Endothelial cell (in vitro differentiated cells): ENCODE measurements at places on chromosomes 7 and 10. TPM values are rescaled to one million over a fixed set of nuclear protein-coding genes. Genes with fewer than 3 reads are reported as not detected.
A peak's percentile ranks its signal among the peaks of the same experiment; 100 is the strongest.

CFAP46 gene
- 0.95 TPM for total RNA-seq

CALHM3 gene
- total RNA-seq = not detected

FFAR4 gene
- total RNA-seq = not detected

C10orf53 gene
- total RNA-seq = not detected

LIPN gene
- not detected for total RNA-seq

TAC1 gene
- 9.1 TPM for total RNA-seq

EGFR gene
- 5.0 TPM for total RNA-seq

OTUD1 gene
- 11.9 TPM for total RNA-seq

DENND2A gene
- total RNA-seq = 41.0 TPM

OR9A2 gene
- not detected for total RNA-seq

COL13A1 gene
- 22.6 TPM for total RNA-seq

SNCG gene
- 52.9 TPM for total RNA-seq

AOC1 gene
- 0.41 TPM for total RNA-seq

DNA sequence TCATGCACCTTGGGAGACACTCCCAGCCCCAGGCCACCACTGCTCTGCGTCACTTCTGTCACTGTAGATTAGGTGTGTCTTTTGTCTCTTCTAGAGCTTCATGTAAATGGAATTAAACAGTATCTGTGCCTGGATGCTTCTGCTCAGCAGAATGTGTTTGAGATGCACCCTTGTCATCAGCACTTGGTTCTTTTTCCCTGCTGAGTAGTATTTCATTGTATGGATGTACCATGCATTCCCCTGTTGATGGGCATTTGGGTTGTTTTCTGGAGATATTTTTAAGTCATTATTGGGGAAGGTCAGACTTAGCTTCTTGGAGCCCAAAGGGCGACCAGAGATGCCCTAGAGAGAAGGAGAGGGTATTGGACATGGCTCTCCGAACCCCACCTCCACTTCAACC lies 124.3 kb upstream of the MACROH2A2 start:
- no peak for DNase-seq

GRCh38 chr10:63103971-63104409 lies 29.1 kb upstream of the NRBF2 start:
- no peak for DNase-seq

- no peak for DNase-seq
These were observed 510.0 kb downstream of the TNS3 start for GRCh38 chr7:47071866-47072265.

DNA sequence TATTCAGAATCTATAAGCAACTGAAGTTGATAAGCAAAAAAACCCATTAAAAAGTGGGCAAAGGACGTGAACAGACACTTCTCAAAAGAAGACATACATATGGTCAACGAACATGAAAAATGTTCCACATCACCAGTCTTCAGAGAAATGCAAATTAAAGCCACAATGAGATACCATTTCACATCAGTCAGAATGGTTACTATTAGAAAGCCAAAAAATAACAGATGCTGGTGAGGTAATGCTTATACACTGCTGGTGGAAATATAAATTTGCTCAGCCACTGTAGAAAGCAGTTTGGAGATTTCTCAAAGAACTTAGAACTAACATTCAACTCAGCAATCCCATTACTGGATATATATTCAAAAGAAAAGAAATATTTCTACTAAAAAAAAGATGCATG lies 332.8 kb upstream of the PLXDC2 start:
- DNase-seq = no peak

DNA sequence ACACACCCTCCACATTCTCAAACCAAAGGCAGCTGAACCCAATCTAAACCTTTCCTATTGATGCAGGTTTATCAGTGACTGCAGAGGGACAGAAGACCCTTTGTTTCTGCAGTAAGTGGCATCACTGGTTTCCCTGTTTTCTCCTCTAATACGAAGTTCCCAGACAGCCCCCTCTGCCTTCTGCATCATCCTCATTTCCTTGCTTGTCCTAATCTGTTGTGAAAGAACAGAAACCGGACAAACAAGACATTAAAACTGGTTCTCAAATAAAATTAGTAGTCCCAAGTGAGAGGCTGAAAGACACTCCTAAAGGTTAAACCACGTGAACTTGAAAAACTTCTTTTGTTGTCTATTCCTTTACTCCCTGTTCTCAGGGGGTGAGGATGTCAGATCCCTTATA lies 10.1 kb upstream of the ADRB1 start:
- DNase-seq = no peak

- DNase-seq = peak; percentile 70
These were observed 700.0 kb upstream of the PCDH15 start for GRCh38 chr10:55500931-55501559.

DNA sequence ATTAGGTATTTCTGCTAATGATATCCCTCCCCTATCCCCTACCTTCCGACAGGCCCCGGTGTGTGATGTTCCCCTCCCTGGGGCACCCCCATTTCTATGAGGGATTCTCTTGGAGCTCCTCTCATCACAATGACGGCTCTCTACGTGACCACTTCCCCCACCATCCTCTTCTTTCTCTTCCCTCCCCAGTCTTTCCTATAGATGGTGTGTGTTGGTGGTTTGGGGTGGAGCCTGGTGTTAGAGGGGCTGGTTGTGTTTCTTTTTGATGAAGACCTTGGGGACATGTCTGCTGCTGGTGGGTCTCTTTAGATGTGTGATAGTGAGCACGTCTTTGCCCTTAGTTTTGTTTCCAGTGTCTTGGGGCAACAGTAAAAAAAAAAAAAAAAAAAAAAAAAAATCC lies 28.6 kb downstream of the RPS24 start:
- no peak for DNase-seq

GRCh38 chr10:60978287-60979115 lies 34.5 kb upstream of the RHOBTB1 start:
- no peak for DNase-seq

DNA sequence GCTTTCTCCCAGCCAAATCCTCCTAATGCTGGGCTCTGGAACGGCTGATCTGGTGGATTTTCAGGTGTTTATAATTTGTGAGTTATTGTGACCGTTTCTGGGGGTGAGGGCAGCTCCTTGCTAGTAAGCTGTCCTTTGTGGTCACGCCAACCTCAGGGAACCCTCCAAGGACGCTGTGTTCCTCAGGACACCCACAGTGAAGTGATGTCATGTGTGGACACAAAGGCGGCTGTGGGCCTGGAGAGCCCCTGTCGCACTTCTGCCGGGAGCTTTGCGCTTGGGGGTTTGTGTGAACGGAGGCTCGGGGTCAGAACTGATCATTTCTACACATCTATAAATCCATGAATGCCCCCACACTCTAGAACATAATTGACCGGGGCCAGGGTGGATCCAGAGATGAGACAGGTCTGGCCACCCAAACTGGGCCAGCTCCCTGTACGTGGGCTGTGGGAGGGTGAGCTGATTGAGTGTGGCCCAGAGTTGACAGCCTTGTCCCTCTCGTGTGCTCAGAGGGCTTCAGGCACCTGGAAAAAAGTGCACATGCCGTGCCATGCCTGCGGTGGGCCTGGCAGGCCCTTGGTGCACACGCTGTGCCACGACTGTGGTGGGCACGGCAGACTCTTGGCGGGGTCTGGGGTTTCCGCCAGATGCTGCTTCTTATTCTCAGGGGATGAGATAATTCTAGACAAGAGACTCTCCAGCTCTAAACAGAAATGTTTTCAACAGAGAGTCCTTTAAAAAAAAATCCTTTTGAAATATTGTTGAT lies 130.2 kb downstream of the VIPR2 start:
- no peak for DNase-seq

- no peak for DNase-seq
These were observed 224.6 kb upstream of the NRP1 start for GRCh38 chr10:33559105-33559504.

- no peak for DNase-seq
These were observed 68.0 kb downstream of the DIP2C start for GRCh38 chr10:621513-621912.

- no peak for DNase-seq
These were observed 126.3 kb downstream of the CACNA2D1 start for GRCh38 chr7:82317257-82317721.

GRCh38 chr7:128793181-128793547 lies 1.4 kb downstream of the CCDC136 start:
- no peak for DNase-seq

DNA sequence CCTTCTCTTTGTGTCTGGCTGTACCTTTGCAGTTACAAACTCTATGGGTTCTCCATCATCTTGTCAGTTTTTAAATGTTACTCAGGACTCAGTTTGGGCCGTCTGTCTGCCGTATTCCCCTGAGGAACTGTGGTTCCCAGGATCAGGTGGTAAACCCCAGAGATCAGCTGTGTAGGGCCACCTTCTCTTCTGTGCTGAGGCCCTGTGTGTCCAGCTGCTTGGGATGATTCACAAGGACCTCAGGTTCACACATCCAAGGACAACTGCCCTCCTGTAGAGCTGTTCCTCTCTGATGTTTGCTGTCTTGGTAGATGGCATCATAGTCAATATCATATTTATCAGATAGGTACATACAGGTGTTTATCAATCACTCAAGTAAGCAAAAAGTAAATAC lies 24.5 kb downstream of the CUL1 start:
- no peak for DNase-seq

GRCh38 chr10:122020226-122020625 lies 31.3 kb downstream of the TACC2 start:
- DNase-seq = no peak

DNA sequence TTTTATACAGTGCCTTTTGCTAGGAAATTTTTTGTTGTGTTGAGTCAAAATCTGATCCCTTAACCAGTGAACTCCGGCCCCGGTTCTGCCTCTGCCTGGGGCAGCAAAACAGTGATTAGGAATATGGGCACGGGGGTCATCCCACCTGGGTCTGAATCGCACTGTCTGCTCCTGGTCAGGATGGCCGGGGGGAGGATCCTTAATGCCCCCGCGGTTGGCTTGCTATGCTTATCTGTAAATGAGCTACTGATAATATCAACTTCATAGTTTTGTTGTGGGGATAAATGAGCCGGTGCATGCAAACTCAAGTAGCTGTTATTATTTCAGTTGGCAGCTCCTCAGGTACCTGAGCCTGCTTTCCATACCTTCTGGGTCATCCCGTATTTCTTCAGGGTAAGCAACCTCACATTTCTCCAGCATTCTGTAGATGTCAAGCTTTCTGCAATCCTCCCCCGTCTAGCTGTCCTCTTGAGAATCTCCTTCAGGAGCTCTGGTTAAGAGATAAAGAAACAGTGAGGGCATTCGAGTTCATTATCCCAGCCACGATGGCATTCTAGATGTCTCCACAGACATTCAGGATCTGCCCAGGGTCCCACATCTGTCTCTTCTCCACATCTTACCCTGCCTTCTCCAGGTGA lies 592.2 kb downstream of the SDK1 start:
- no peak for DNase-seq

DNA sequence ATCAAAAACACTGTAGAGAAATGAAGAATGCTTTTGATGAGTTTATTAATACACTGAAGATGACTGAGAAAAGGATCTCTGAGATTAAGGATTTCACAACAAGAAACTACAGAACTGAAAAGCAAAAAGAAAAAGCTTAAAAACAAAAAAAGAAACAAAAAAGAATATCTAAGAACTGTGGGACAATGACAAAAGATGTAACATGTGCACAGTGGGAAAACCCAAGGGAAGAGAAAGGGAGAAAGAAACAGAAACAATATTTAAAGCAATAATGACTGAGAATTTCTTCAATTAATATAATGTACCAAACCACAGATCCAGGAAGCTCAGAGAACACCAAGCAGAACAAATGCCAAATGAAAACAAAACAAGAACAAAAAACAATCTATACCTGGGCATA lies 42.2 kb downstream of the TFEC start:
- no peak for DNase-seq

DNA sequence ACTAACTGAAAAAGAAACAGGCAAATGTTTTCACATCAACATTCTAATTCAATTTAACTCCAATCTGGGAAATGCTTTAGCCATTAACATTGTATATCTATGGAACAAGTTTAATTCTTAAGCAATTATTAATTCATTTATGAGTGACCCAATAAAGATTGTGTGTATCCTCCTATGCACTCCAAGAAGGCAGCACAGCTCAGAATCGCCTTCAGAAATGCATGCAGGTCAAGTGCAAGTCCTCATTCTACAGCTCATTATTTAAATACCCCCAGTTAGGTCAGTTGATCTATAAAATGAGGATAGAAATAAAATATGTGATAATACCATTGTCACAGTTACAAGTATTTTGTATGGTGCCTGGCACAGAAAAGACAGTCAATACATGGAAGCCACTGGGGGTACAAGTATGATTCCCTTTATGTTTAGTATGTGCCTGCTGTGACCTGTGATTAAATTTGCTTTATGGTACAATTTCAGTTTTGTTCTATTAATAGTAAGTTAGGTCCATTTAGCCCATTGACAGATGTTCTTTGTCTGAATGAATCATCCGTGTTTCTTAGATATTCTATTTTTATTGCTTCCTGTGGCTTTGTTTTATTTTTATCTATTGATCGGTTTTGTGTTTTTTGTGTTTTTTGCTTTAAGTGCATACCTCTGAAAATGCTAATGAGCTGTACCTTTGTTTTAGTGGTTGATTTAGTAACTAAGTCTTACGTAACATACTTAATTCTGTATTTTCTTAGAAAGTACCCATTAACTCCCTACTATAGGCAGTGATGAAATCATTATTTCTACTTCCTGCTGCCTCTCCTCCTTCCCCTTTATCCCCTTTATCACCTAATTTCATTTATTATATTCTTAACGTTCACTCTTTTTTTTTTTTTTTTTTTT lies 42.8 kb downstream of the CPXM2 start:
- DNase-seq = no peak

GRCh38 chr7:155461631-155462030 lies 3.7 kb downstream of the EN2 start:
- no peak for DNase-seq

- DNase-seq = no peak
These were observed 190.8 kb downstream of the GATA3 start for GRCh38 chr10:8245131-8245813.

DNA sequence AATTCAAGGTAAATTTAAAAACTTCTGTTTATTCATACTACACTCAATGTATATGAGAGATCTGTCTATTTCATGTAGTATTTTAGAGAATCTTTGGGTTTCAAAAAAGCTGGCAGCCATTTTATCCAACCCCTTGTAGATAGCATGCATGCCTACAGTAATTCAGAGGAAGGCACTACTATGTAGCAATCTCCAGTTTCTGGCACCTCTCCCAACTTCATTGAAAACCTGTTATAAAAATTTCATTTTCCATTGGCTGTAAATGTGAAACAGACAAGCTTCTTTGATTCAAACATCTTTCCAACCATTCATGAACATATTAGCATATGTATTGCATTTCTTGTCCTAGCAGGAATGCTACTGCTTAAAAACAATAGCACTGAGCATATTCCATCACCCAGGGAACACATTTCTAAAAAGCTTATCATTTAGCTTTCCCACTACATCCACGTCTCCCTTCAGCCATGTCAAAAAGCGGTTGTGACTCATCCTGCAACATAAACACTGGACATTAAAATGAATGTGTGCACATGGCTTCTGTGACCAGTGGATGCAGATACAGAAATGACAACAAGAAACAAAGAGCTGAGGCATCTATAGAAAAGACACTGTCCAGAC lies 330.4 kb upstream of the AOAH start:
- no peak for DNase-seq

DNA sequence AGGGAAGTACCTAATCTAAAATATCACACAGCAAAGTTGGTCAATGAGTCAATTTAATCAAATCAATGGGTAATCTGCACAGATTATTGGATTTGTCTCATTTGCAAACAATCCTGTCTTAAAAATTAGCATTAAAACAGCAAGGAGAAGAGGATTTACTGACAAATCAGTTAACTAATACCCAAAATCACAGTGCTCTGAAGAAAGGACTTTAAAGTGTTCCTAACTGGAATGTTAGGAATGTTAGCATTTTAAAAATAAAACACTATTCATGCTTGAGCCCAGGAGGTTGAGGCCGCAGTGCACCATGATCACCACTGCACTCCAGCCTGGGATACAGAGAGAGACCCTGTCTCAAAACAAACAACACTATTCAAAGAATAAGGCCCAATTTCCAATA lies 83.1 kb downstream of the CHCHD3 start:
- no peak for DNase-seq
